Stimulated activated CD8-positive, alpha-beta memory T cell treated with anti-CD3 and anti-CD28 coated beads, Interleukin-7, amount 100 ng/mL, for 24 hours (primary cell): ENCODE measurements at places on chromosomes 11 and 22.

- no peak for DNase-seq
Measured at GRCh38 chr11:78615724-78616123, 41.1 kb upstream of the NARS2 start.

- no peak for DNase-seq
Measured at GRCh38 chr11:58060939-58061672, 30.4 kb downstream of the OR6Q1 start.

- DNase-seq = no peak
Measured at GRCh38 chr11:67119585-67120391, 725 bp downstream of the KDM2A start.

GRCh38 chr11:474914-475506, 24.9 kb downstream of the PTDSS2 start:
- DNase-seq = no peak

DNA sequence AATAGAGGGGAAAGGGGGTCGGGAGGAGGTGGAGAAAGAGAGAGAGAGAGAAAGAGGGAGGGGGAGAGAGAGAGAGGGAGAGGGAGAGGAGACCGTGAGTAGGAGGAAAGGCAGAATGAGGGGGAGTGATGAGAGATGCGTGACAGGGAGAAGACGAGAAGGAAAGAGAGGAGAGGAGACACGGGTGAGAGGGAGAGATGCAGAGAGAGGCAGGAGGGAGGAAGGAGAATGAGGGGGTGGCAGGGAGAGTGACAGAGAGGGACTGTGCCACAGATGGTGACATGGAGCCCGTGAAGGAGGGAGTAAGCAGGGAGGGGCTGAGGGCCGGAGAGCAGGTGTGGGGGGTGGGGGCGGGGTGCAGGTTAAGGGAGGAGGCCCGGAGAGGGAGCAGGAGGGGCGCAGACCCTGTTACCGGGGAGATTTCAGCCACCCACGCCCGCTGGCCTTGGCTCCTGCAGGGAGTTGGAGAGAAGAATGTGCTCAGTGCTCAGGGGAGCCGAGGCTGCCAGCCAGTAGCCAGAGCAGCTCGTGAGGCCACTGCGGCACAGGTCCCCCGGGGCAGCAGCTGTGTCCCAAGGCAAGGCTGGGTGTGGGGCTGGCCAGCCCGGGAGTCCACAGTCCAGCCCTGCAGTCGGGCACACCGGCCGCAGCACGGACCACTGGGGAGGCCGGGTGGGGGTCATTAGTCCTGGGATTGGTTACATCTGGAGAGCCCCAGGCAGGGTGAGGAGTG, at the start of gene SSTR3:
Gene SSTR3, minus strand, starts transcription at position 304 of the 733 bp plus-strand sequence. CDS start 4,674 bp downstream, outside the sequence.
- no peak for DNase-seq

DNA sequence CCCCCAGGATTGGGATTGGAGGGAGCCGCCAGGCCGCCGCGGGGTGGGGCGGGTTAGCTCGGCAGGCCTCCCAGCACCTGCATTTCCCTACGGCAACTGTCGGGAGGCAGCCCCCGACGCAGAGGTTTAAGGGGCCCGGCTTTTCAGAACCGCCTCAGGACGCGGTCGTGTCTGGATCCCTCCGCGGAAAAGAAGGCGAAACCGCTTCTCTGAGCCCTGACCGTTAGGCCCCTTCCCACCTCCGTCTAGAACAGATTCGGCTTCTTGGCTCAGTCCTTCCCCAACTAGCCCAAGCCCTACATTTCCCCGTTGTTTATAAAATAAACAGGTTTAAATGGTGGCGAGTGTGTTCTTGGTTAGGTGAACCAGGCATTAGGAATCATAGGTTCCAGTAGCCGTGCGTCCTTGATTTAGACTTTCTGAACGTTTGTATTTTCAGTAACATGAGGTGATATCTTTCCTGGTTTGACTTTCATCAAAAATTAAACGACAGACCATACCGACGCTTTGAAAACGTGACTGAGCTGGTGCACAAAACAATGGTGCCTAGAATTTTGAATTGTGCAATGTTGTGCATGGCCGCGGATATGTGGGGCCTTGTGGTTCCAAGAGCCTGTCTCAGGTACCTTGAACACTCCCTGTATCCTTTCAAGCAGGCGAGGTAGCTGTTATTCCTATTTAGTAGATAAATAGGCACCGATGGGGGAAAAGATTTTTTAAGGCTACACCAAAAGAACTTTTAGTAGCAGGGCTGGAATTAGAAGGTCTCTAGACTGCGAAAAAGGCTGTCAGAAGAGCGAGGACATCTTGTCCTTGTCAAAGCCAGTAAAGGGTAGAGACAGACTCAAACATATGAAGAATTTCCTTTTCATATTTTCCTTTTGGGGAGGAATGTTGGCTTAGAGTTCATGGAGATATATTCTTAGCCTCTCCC, 1.2 kb upstream of the HSPA8 start:
- no peak for DNase-seq

DNA sequence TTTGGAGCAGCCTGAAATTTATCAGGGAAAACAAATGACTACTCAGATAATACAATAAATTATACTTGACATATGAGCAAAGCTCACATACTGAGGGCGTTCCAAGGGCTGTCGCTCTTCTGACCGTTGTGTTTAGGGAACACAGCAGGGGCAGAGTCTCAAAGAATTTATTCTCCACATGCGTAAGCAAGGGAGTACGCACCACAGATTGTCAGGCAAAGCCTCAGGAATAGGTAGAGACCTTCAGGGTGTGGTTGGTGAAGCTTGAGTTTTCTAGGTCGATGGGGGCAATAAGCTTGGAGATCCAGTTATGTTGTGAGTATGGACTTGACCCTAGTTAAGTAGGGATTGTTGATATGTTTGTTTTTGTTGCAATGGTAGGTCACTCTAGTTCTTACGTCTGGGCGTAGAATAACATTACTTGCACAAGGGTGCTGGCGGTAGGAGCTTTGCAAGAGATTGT, 830 bp downstream of the ACAT1 start:
- DNase-seq = no peak

DNA sequence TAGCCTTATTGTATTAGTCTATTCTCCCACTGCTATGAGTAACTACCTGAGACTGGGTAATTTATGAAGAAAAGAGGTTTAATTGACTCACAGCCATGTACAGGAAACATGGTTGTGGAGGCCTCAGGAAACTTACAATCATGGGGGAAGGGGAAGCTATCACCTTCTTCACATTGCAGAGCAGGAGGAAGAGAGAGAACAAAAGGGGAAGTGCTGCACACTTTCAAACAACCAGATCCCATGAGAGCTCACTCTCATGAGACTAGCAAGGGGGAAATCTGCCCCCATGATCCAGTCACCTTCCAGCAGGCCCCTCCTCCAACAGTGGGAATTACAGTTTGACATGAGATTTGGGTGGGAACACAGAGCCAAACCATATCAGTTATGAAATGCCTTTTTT, 179.4 kb downstream of the ARHGAP42 start:
- DNase-seq = no peak

- DNase-seq = no peak
Measured at GRCh38 chr11:121113611-121114010, 12.6 kb downstream of the TECTA start.

DNA sequence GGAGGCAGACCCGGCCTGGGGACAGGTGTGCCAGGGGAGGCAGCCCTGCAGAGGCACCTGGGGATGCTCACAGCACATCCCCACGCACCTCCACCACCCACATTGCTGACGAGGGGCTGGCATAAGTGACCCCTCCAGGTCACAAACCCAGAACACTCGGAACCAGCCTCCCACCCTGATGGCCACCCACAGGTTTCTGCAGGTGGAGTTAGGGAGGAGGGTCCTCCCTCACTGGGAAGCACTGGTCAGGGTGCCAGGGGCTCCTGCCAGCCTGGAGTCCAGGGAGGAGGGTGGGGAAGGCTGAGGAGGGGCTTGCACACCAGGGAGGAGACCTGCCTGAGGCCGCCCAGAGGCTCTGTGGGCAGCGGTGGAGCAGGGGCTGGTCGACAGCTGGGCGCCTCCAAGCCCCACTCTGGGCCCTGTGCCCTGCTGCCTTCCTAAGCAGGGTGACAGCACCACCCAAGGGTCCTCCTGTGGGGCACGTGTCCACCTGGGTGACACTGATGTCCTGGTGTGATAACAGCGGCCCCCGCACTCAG, 51.0 kb upstream of the CARS1 start:
- no peak for DNase-seq

GRCh38 chr22:35686298-35686697, 31.4 kb upstream of the APOL5 start:
- DNase-seq = no peak

DNA sequence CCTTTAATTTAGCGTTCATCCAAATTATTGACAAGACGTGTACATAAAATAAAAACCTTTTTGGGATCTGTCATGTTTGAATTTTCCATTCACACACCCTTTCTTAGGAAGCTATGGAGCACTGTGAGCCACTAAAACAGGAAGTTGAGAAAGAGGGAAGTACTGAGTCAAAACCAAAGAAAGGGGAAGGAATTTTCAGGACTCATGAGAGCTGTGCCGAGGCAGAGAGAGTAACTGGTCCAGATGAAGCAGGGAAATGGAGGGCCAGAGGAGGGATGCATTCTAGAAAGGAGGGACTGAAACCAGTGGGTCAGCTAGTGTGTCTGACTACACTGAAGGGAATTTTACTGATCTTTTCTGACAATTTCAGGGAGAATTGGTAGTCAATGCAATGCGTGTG, 24.9 kb downstream of the APLP2 start:
- no peak for DNase-seq

- DNase-seq = no peak
Measured at GRCh38 chr22:31945443-31945855, 1.1 kb downstream of the YWHAH start.

GRCh38 chr22:37267661-37268413, 14.5 kb upstream of the CYTH4 start:
- no peak for DNase-seq
